Naive thymus-derived CD8-positive, alpha-beta T cell (primary cell): ENCODE measurements at places on chromosomes 3 and 15.
A peak's percentile ranks its signal among the peaks of the same experiment; 100 is the strongest.

GRCh38 chr3:4827767-4828166 is 151.5 kb upstream of the BHLHE40 start:
- H3K4me1 ChIP-seq = peaks cover 91% of the 10 kb centered on the region
- DNase-seq = no peak
- H3K4me3 ChIP-seq = no peak overlapping the region
- H3K36me3 ChIP-seq = peaks cover 3% of the 10 kb centered on the region
- peak overlapping the region; percentile 52 for H3K27ac ChIP-seq
- H3K27me3 ChIP-seq = no peaks in the 10 kb centered on the region

DNA sequence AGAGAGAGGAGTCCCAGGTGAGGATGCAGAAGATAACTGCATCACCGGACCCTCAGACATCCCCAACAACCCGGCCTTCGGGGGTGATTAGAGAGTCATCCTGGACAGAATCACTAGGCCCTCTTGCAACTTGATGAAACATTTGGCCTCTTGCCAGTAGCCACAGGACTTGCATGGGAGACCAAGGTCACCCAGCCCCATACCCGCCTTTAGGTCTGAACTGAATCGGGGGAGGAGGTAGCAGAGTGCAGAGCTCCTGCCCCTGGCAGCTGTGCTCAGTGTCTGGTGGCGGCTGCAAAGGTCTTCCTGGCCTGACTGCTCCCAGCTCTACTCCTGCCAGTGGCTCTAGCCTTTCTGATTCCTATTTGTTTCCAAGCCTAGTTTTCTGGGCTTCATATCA is 12.4 kb downstream of the PIF1 start:
- no peaks in the 10 kb centered on the region for H3K27me3 ChIP-seq
- no peaks in the 10 kb centered on the region for H3K36me3 ChIP-seq
- no peak overlapping the region for H3K27ac ChIP-seq
- H3K4me1 ChIP-seq = peaks cover 6% of the 10 kb centered on the region
- no peak overlapping the region for H3K4me3 ChIP-seq

DNA sequence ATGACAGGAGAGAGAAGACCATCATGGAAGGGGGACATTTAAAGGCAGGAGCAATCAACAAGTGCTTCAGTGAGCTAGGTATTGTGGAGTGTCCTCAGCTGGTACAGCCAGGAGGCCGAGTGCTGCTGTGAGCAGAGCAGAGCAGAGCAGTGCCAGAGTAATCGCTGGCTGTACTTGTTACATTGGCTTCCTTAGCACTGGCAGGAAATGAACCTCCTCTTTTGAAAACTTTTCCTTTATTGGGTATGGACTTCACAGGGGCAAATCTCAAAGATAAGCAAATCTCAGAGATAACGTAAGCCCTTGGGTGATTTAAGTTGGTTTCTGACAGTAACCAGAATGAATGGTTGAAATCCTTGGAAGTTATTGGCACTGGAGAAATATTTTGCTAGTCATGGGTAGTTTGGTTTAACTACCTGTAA is 2.1 kb downstream of the SH3GL3 start:
- H3K36me3 ChIP-seq = no peaks in the 10 kb centered on the region
- no peak overlapping the region for H3K4me3 ChIP-seq
- no peak for DNase-seq
- peaks cover 9% of the 10 kb centered on the region for H3K4me1 ChIP-seq
- H3K27me3 ChIP-seq = peaks cover 42% of the 10 kb centered on the region
- no peak overlapping the region for H3K27ac ChIP-seq

DNA sequence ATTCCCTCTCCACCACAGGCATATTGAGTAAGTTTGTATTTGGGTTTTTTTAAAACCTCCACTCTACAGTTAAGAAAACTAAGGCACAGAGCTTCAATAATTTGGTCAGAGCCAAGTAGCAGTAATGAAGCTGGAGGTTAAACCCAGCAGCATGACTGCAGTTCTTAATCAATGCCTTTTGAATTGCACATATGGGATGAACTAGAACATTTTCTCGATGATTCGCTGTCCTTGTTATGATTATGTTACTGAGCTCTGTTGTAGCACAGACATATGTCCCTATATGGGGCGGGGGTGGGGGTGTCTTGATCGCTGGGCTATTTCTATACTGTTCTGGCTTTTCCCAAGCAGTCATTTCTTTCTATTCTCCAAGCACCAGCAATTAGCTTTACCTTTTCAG is 1.6 kb upstream of the CCR5 start:
- H3K4me1 ChIP-seq = peaks cover 50% of the 10 kb centered on the region
- no peaks in the 10 kb centered on the region for H3K27me3 ChIP-seq
- DNase-seq = no peak

- peak overlapping the region; percentile 89 for H3K27ac ChIP-seq
- H3K36me3 ChIP-seq = no peaks in the 10 kb centered on the region
- DNase-seq = no peak
- H3K4me1 ChIP-seq = peaks cover 32% of the 10 kb centered on the region
- peak overlapping the region; percentile 81 for H3K4me3 ChIP-seq
- no peaks in the 10 kb centered on the region for H3K27me3 ChIP-seq
These were observed 26.6 kb downstream of the CGGBP1 start for GRCh38 chr3:88032245-88032644.

DNA sequence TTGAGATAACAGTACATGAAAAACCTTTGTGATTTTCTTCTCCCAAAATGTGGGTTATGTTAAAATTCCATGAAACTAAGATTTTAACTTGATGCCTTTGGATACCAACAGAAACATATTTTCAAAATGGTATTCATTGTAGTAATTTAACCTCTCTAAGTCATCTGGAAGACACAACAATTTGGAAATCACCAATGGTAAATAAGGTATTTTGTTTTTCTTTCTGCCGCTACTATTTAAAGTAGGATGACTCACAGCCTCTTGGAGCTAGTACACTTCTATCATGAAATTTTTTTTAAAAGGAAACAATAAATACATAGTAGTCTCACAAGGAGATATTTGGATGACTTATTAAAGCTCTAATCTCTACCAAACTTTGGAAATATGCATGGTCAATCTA is 291.6 kb upstream of the VEPH1 start:
- no peak overlapping the region for H3K4me3 ChIP-seq
- no peak for DNase-seq
- H3K4me1 ChIP-seq = no peaks in the 10 kb centered on the region
- H3K27ac ChIP-seq = no peak overlapping the region
- no peaks in the 10 kb centered on the region for H3K36me3 ChIP-seq

- no peak for DNase-seq
- peaks cover 5% of the 10 kb centered on the region for H3K4me1 ChIP-seq
- peak overlapping the region; percentile 59 for H3K4me3 ChIP-seq
- H3K27me3 ChIP-seq = peaks cover 35% of the 10 kb centered on the region
These were observed 500 bp upstream of the RAB6B start for GRCh38 chr3:133896002-133896761.

GRCh38 chr3:172272698-172273097 is 175.6 kb downstream of the GHSR start:
- no peak for DNase-seq
- H3K36me3 ChIP-seq = peaks cover 17% of the 10 kb centered on the region
- no peaks in the 10 kb centered on the region for H3K4me1 ChIP-seq
- no peak overlapping the region for H3K27ac ChIP-seq
- no peaks in the 10 kb centered on the region for H3K27me3 ChIP-seq
- H3K4me3 ChIP-seq = no peak overlapping the region

GRCh38 chr3:190325923-190326322 is 3.7 kb upstream of the CLDN1 start:
- H3K36me3 ChIP-seq = no peaks in the 10 kb centered on the region
- H3K27ac ChIP-seq = no peak overlapping the region
- no peak overlapping the region for H3K4me3 ChIP-seq
- peaks cover 6% of the 10 kb centered on the region for H3K4me1 ChIP-seq
- peaks cover 82% of the 10 kb centered on the region for H3K27me3 ChIP-seq
- no peak for DNase-seq

DNA sequence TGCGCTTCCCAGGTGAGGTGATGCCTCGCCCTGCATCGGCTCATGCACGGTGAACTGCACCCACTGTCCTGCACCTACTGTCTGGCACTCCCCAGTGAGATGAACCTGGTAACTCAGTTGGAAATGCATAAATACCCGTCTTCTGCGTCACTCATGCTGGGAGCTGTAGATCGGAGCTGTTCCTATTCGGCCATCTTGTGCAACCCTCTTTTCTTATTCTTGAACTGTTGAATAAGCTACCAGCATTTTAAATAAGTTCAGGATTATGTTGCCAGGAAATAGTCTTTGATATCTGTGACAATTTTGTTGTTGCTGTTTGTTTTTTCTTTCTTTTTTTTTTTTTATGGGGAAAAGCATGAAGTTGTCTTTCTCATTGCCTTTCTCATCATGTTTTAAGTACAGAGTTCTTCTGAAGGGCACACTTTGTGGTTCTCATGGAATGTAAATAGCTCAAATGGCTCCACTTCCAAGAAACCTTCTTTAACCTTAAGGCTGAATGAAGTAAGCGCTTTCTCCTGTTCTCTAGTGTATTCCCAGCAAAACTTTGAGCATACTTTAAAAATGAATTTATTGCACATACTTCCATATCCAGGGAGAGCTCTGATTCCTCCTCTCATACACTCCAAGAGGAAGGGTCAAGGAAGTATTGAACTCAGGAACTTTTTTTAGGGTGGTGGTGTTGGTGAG is 468.0 kb upstream of the TBL1XR1 start:
- peak overlapping the region; percentile 16 for H3K27ac ChIP-seq
- DNase-seq = no peak
- no peak overlapping the region for H3K4me3 ChIP-seq
- peaks cover 9% of the 10 kb centered on the region for H3K4me1 ChIP-seq
- no peaks in the 10 kb centered on the region for H3K27me3 ChIP-seq

GRCh38 chr3:112362221-112362620 is 29.3 kb downstream of the CD200 start:
- H3K4me3 ChIP-seq = no peak overlapping the region
- H3K27ac ChIP-seq = no peak overlapping the region
- H3K4me1 ChIP-seq = peaks cover 12% of the 10 kb centered on the region
- DNase-seq = no peak

DNA sequence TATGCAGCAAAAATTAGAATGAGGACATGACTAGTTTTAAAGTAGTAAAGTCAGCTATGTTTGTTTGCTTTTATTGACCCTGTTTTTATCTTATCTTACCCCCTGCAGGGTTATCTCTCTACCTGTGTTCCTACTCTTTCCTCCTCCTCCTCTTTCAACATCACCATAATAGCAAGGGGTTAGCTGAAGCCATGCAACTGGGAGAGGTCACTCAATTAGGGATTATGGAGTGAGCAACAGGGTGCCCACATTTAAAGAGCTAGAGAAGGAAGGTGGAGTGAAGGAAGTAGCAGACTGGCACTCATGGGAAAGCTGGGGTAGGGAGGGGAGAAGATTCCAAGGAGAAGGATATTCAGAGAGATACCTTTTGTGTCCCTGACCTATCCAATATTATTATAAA is 125.9 kb downstream of the LRTM1 start:
- H3K27me3 ChIP-seq = peaks cover 4% of the 10 kb centered on the region
- H3K36me3 ChIP-seq = no peaks in the 10 kb centered on the region
- no peak overlapping the region for H3K27ac ChIP-seq

GRCh38 chr3:181383760-181384159 is 328.0 kb upstream of the SOX2 start:
- H3K4me3 ChIP-seq = no peak overlapping the region
- H3K36me3 ChIP-seq = no peaks in the 10 kb centered on the region
- no peaks in the 10 kb centered on the region for H3K27me3 ChIP-seq
- no peak for DNase-seq
- no peak overlapping the region for H3K27ac ChIP-seq

GRCh38 chr3:45123581-45124269 is 22.5 kb downstream of the CDCP1 start:
- H3K4me3 ChIP-seq = no peak overlapping the region
- H3K27ac ChIP-seq = no peak overlapping the region
- no peaks in the 10 kb centered on the region for H3K36me3 ChIP-seq

DNA sequence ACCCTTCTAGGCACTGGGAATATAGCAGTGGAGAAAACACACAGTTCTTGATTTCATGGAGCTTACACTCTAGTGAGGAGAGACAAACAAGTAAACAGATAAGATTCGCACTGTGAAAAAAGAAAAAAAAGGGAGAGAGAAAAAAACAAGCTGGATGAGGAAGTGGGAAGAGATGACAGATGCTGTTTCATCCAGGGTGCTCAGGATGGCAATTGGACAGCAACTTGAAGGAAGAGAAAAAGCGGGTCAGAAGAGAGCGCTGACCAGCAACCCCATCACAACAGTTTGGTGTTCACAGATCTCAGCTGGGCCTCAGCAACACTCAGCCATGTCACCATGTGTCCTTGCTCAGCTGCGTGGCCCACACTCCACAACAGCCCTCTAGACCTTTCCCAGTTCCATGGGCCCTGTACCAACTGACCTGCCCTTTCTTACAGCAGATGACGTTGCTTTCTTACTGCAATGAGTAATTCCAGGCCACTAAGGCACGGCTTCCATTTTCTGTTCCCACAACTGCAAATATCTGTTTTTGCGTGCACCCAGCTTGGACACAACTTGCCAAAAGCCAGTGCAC is 230.8 kb downstream of the MEX3B start:
- no peak overlapping the region for H3K4me3 ChIP-seq
- H3K4me1 ChIP-seq = peaks cover 3% of the 10 kb centered on the region
- H3K27me3 ChIP-seq = peaks cover 18% of the 10 kb centered on the region
- no peak overlapping the region for H3K27ac ChIP-seq
- DNase-seq = no peak

- H3K4me3 ChIP-seq = no peak overlapping the region
- no peaks in the 10 kb centered on the region for H3K4me1 ChIP-seq
- no peak for DNase-seq
- H3K36me3 ChIP-seq = no peaks in the 10 kb centered on the region
These were observed 15.3 kb upstream of the DPH6 start for GRCh38 chr15:35561308-35561707.

- no peak overlapping the region for H3K4me3 ChIP-seq
- no peaks in the 10 kb centered on the region for H3K36me3 ChIP-seq
- no peaks in the 10 kb centered on the region for H3K4me1 ChIP-seq
- no peak for DNase-seq
These were observed 48.7 kb upstream of the CPB1 start for GRCh38 chr3:148778926-148779325.

GRCh38 chr3:154795582-154795981 is 284.5 kb upstream of the MME start:
- H3K4me1 ChIP-seq = no peaks in the 10 kb centered on the region
- no peak overlapping the region for H3K4me3 ChIP-seq
- no peaks in the 10 kb centered on the region for H3K36me3 ChIP-seq
- DNase-seq = no peak

DNA sequence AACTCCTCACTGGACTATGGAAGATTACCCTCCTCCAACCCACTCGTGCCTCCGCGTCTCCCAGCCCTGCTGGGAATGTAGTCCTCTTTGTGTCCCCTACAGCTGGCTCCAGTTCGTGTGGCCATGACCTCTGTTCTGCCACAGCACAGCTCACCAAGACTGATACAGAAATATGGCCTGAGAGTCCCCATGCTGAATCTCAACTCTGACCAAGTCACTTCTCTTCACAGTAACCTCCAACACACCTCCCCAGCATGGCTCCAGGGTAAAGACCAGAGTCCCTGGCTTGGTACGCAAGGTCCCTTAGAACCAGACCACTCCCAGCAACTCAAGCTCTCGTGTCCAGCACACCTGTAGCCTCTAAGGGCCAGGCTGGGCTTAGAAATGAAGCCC is 2.3 kb upstream of the COL7A1 start:
- H3K4me1 ChIP-seq = peaks cover 5% of the 10 kb centered on the region
- no peak overlapping the region for H3K27ac ChIP-seq
- no peak overlapping the region for H3K4me3 ChIP-seq
- no peak for DNase-seq
- peaks cover 31% of the 10 kb centered on the region for H3K27me3 ChIP-seq
- H3K36me3 ChIP-seq = peaks cover 39% of the 10 kb centered on the region
